ENCODE measurements at places on chromosomes 12 and 14. TPM values are rescaled to one million over a fixed set of nuclear protein-coding genes. Genes with fewer than 3 reads are reported as not detected.

The CISTR gene
- not detected for total RNA-seq

The LHX5 gene
- 3.1 TPM for total RNA-seq

The KRT78 gene
- total RNA-seq, result not detected

The DNAL1 gene
- total RNA-seq, result 18.5 TPM

The KRT6B gene
- not detected for total RNA-seq

The IFT43 gene
- 30.2 TPM for total RNA-seq

The SDSL gene
- 0.74 TPM for total RNA-seq

Data from glutamatergic neuron (in vitro differentiated cells).